ENCODE measurements at places on chromosomes 1 and 21. TPM values are rescaled to one million over a fixed set of nuclear protein-coding genes. Genes with fewer than 3 reads are reported as not detected.

- DNase-seq = no peak
Measured at GRCh38 chr21:46041183-46041582, 56.7 kb upstream of the COL6A2 start.

Gene SFN
- 211 TPM for total RNA-seq

GRCh38 chr1:184677344-184677743, 77.3 kb downstream of the EDEM3 start:
- DNase-seq = no peak

- DNase-seq = no peak
Measured at GRCh38 chr1:60960891-60961461, 121.4 kb upstream of the NFIA start.

- DNase-seq = no peak
Measured at GRCh38 chr1:31564606-31564989, 11.7 kb upstream of the TINAGL1 start.

GRCh38 chr1:212966616-212967015, 16.3 kb downstream of the VASH2 start:
- no peak for DNase-seq

Gene UBE2G2
- 43.8 TPM for total RNA-seq

DNA sequence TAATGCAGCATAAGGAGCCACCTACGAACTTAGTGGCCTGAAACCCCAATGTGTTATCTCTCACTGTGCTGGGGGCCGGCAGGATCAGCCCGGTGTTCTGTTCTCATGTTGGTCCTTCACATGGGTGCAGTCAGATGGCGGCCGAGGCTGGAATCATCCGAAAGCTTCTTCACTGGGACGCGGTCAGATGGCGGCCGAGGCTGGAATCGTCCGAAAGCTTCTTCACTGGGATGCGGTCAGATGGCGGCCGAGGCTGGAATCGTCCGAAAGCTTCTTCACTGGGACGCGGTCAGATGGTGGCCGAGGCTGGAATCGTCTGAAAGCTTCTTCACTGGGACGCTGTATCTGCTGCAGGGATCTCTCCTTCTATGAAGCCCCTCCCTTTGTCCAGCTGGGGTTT, 12.6 kb upstream of the PCBP3 start:
- no peak for DNase-seq

GRCh38 chr21:44533891-44534627, 5.9 kb downstream of the KRTAP10-1 start:
- no peak for DNase-seq

GRCh38 chr1:96771847-96772246, 50.3 kb downstream of the PTBP2 start:
- no peak for DNase-seq

DNA sequence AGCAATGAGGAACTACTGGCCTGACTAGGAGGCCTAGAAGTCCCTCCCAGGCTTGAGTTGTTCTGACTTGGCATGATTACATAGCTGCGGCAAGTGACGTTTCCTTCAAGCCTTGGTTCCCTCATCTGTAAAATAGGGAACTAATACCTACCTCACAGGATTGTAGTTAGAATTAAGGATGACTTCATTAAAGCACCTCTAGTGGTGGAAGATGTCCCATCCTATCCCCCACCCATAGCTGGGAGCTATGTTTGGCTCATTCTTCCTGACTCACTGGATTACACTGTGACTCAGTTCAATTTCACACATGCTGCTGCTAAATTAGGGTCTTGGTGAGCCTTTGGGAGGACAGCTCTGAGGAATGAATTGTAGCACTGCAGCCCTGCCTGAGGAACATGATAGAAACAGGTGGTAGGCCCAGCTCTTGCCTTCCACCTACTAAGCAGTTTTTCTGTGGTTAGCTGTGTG, 6.0 kb upstream of the SHISA4 start:
- DNase-seq = peak; percentile 57

Gene TXNIP
- total RNA-seq = 125 TPM

Gene FNDC5
- 3.3 TPM for total RNA-seq

GRCh38 chr1:154476791-154477190, 25.2 kb upstream of the TDRD10 start:
- no peak for DNase-seq

Gene SOD1
- 453 TPM for total RNA-seq

GRCh38 chr1:213054733-213055591, 3.9 kb downstream of the RPS6KC1 start:
- no peak for DNase-seq

DNA sequence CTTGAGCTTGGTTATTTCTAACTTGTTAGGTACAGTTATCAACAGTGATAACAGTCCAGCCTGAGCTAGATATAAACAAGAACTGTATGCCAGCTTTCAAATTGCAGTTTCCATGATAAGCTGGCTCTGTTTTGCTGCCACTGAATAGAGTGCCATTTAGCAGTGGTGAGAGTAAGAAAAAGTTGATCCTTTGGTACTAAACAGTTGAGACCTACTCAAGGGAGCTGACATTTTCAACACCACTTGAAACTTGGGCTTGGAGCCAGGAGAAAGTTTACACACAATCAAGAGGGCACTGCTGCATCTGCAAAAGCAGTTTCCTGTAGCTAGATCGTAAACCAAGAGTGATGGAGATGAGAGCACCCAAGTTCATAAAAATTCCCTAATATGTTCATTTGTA, 131.3 kb downstream of the RGS7 start:
- no peak for DNase-seq

DNA sequence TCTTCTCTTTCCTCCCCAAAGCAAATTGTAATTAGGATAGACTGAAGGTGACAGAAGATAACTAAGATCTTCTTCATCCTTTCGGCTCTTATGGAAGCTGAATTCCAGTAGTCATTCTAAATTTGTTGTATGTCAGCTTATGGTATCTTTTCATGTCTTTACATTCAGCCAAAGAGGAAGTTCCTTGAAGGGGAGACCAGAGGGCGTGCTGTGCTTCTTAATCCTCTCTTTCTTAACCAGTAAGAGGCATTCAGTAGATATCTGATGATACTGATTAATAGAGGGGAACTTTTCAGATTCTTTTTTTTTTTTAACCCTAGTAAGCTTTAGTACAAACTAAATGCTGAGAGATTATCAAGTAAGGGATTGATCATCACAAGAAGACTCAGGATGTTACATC, 102.3 kb downstream of the OSBPL9 start:
- no peak for DNase-seq

Gene PTGER3
- total RNA-seq = not detected

Gene OR2G3
- total RNA-seq = not detected

DNA sequence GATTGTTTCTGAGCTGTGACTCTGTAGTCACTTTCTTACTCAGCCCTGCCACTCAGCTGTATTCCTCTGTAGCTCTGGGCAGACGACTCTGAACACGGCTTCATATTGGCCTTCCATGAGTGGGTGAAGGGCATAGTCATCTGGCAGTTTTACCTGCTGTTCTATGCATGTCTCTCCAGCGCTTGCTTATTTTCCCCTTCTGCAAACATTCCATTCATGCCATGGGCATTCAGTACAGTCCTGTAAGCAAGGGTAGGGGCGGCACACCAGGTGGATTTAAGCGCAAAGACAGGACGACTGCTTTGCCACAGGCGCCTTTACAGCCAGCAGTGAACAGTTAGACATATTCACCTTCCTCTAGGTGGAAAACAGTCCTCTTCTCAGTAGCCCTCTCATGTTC, 4.4 kb upstream of the WDR26 start:
- DNase-seq = no peak

DNA sequence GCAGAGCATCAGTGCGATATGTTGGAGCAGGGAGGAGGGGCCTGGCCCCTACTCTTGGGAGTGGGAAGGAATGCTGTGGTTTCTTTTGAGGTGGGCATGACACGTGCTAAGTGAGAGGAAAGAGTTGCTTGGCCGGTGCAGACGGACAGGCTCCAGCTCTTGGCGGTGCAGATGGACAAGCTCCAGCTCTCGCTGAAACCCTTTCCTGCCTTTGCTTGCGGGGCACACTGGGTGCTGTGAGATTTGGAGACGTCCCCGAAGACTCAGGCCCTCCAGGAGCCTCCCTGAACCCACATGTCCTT, 15.9 kb downstream of the PDXK start:
- no peak for DNase-seq

Gene PIK3R3
- 0.30 TPM for total RNA-seq

DNA sequence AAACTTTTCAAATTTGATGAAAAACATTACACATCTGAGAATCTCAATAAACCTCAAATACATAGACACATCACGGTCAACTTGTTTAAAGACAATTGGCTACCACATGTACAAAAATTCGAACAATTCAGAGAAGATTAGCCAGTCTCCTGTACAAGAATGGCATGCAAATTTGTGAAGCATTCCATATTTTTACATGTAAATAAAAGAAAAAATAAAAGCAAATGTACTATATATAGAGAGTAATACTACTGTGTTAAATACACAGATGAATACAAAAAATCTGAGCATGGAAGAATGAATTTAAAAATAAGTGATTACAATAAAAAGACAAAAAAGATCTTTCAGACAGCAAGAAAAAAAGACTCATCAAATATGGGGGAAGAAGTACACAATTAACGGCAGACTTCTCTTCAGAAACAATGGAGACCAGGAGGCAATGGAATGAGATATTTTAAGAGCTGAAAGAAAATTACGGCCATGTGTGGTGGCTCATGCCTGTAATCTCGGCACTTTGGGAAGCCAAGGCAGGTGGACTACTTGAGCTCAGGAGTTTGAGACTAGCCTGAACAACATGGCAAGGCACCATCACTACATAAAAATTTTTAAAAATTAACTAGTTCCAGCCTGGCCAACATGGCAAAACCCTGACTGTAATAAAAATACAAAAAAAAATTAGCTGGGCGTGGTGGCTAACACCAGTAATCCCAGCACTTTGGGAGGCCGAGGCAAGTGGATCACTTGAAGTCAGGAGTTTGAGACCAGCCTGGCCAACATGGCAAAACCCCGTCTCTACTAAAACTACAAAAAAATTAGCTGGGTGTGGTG, 23.2 kb downstream of the HAX1 start:
- DNase-seq = peak; percentile 18

GRCh38 chr21:44687671-44688070, 5.7 kb upstream of the KRTAP12-1 start:
- DNase-seq = no peak

Gene TMEM52
- total RNA-seq = not detected

DNA sequence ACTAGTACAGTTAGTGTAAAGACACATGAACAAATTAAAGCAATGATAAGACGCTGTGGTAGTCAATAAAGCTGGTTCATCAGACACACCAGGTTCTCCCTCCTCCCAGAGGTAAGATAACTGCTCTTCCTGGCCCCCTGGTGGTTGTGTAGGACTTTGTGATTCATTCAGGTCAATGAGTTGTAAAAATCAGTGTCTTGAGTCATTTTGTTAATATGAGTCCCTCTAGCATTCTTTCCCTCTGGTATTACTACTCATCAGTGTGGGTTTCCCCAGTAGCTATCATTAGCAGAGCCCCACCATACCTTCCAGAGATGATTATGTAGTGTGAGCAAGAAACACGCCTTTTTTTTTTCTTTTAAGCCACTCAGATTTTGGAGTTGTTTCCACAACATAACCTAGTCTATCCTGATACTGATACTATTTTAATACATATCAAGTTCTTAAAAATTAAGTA, 3.6 kb upstream of the SETDB1 start:
- peak; percentile 88 for DNase-seq

Gene KIAA0040
- 0.98 TPM for total RNA-seq

DNA sequence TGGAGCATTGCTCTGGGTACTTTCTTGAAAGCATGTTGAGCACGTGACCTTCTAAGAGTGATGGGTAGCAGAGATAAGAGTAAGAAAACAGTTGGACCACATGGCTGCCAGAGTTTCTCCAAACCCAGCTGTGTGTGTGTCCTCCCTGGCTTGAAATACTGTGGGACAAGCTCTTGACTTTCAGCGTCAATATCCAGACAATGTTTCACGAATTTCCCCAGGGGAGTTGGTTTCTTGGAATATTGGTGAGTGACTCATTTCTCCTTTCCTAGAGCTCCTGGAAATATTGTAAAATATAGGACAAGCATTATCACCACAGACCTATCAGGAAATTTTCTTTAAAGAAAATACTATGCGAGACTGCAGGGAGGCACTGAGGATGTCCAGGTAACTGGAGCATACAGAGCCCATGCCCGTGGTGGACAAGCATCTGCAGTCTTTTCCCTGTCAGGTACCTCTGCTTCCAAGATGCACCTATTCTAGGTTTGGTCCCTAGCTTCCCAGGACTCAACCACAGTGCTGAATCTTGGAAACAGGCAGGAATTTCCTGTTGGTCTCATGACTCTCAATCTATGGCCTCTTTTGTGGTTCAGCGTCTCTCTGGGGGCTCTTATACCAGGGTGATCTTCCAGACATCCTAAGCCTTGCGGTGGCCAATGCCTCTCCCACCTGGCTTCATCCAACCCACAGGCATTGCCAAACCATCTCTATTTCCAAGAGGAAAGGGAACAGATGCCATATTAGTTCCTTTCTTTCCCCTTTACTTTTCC, 67.4 kb downstream of the KCNJ6 start:
- no peak for DNase-seq

DNA sequence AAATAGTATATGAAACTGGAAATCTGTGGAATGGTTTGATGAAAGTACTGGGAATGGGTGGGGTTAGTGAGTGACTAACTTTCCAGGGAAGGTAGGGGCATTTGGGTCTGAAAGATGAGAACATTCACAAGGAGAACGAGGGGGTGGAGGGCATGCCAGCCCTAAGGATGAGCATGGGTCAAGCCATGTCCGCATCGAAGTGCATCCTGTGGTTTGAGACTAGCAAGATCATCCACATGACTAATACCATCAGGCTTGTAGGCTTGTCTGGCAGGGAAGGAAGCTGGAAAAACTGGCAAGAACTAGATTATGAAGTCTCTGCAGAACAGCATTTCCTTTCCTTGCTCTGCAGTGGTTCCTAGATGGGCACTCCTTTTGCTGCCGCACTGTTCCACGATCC, 70.4 kb upstream of the UBE2U start:
- DNase-seq = peak; percentile 86

Gene HES3
- total RNA-seq = not detected

All from Caki2 (cell line).